ENCODE measurements at places on chromosomes 3 and 15. TPM values are rescaled to one million over a fixed set of nuclear protein-coding genes. Genes with fewer than 3 reads are reported as not detected.
A peak's percentile ranks its signal among the peaks of the same experiment; 100 is the strongest.

ARGFX gene
- total RNA-seq = not detected

CCDC39 gene
- total RNA-seq = not detected

EXOSC7 gene
- total RNA-seq = 89.6 TPM

ABCC5 gene
- 18.1 TPM for total RNA-seq

CPNE9 gene
- not detected for total RNA-seq

DNA sequence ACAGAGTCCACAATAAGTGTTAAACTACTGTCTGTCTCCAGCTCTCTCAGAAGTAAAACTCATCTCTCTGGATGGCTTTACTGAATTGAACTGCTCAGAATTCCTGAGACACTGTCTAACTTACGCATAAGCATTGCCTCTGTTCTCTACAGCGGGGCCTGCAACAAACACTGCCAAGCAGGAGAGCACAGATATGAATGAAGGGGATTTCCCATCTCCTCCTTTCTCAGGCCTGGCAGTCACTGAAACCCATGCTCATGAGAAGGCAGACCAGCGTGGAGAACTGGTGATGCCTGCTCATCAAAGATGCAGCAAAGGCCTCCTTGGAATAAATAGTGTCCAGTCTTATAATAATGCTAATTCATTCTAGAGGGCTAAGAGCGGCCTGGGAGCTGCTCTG is 10.3 kb downstream of the RASGRP1 start:
- no peak for DNase-seq

GRCh38 chr3:127734754-127735473 is 62.2 kb downstream of the ABTB1 start:
- no peak for DNase-seq

- DNase-seq = no peak
These were observed 153.6 kb downstream of the TNIK start for GRCh38 chr3:171306631-171307030.

DNA sequence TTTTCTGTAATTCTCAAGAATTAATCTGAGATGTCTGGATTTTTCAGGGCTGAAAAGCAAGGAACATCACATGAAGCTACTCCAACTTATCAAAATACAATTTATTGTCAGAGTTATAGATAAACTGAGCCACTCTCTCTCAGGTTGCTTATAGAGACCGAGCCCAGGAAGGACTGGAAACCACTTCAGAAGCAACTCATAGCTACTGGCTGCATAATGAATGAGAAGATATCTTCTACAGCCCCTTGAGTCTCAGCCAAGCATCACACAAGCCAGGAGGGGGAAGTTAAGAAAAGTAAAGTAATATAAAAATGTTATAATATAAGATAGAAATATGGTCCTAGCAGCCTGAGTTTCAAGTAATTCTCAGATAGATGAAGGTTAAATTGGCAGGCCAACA is 186.0 kb downstream of the TNIK start:
- DNase-seq = no peak

DNA sequence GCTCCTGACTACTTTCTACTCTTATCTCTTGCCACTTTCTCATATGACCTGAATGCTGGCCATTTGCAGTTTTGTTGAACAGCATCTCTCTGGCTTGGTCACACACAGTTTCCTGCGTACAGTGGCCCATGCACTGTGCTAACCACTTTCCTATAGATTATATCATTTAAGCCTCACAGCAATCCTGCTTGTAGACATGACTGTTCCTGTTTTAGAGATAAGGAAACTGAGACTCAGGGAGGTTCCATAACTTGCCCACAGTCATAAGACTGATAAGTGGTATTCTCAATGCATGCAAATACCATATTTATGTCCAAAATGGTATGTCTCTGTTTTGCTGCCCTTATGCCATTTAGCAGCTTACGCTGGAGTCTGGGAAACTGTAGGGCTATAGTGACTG is 229.5 kb downstream of the NR1D2 start:
- DNase-seq = no peak

GRCh38 chr3:50357481-50357880 is 1.8 kb downstream of the TMEM115 start:
- DNase-seq = no peak

DNA sequence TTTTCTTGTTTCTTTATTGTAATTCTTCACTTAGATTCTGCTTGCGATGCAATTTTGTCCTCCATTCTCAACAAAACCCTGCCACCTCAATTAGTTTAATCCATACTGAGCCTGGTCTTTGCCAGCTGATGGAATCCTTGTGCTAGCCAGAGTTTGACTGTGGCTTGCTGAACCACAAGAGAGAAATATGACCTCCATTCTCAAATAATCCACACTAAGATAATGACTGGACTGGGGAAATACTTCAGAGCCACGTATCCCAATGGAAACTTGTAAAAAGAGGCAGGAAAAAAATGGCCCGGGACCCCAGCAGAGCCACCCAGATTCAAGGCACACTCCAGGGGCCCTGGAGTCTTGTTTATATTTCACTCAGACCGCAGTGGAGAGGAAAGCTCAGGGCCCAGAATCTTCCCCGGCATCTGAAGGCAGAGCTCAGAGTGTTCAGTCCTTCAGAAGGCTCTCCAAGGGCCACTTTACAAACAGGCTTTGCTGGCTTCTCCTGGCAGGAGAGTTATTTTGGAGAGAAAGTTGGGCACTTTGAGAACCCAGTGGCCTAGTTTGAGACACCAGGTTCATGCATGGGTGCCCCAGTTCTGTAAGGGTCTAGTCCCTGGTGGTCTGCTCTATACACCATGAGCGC is 62.7 kb downstream of the SSUH2 start:
- no peak for DNase-seq

GRCh38 chr3:196117809-196118208 is 35.9 kb upstream of the TFRC start:
- no peak for DNase-seq

- no peak for DNase-seq
These were observed 89.0 kb downstream of the MECOM start for GRCh38 chr3:169574531-169574930.

- DNase-seq = no peak
These were observed 15.6 kb downstream of the KBTBD13 start for GRCh38 chr15:65091946-65092770.

- no peak for DNase-seq
These were observed 50.0 kb upstream of the TRPM1 start for GRCh38 chr15:31151301-31152233.

DNA sequence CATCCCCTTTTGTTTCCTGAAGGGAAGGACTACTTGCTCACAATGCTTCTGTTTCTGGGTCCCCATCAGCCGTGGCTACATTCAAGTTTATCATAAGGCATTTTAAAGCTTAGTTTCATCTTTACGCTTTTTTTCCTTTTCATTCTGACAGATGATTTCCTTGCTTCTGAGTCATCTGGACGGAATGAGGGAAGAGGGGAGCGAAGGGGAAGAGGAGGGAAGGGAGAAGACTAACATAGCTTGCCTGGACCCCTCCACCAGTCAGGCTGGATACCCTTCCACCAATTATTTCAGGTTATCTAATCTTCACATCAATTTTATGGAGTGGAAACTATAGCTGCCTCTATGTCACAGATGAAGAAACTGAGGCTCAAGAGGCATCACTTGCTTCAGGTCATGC is 27.6 kb downstream of the FAM3D start:
- DNase-seq = no peak

DNA sequence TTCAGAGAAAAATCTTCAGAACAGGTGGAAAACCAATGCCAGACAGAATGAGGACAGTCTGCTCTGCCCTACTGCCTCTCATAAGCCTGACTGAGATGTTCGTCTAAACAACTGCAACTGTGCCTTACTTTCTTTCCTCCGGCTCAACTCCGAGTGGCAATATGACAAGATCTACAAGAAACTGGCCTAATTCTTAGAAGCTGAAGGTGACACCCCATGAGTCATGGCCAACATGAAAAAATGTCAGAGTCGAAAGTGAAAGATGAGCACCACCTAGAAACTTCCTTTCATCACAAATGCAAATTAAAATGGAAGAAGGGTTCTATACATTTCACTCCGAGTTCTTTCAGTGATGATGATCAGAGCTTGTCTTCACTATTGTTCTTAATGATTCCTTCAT is 12.9 kb downstream of the PCYT1A start:
- DNase-seq = peak; percentile 17

DNA sequence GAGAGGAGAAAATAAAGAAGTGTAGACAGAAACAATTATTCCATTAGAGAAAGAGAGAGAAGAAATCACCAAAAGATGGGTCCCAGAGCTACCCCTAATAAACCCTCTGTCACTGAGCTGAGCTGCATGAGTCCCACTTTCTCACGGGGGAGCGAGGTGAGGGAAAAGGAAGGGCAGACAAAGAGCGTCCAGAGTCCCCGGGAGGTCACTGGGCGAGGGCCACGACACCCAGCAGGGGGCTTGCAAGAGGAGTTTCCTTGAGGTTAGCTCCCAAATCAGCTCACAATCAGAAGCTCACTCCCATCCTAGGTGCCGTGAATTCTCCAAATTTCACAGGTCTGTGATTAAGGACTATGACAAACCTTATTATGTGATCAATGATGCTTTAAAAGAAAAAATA is 62.3 kb downstream of the XXYLT1 start:
- DNase-seq = no peak

- DNase-seq = peak; percentile 46
These were observed 501 bp downstream of the DMXL2 start for GRCh38 chr15:51621936-51622603.

GRCh38 chr3:186060222-186060621 is 48.7 kb downstream of the ETV5 start:
- DNase-seq = no peak

- no peak for DNase-seq
These were observed 3.4 kb downstream of the LINGO1 start for GRCh38 chr15:77629070-77630030.
